Cortex of kidney (tissue), 1 donor: ENCODE measurements at places on chromosomes 13 and 19.

DNA sequence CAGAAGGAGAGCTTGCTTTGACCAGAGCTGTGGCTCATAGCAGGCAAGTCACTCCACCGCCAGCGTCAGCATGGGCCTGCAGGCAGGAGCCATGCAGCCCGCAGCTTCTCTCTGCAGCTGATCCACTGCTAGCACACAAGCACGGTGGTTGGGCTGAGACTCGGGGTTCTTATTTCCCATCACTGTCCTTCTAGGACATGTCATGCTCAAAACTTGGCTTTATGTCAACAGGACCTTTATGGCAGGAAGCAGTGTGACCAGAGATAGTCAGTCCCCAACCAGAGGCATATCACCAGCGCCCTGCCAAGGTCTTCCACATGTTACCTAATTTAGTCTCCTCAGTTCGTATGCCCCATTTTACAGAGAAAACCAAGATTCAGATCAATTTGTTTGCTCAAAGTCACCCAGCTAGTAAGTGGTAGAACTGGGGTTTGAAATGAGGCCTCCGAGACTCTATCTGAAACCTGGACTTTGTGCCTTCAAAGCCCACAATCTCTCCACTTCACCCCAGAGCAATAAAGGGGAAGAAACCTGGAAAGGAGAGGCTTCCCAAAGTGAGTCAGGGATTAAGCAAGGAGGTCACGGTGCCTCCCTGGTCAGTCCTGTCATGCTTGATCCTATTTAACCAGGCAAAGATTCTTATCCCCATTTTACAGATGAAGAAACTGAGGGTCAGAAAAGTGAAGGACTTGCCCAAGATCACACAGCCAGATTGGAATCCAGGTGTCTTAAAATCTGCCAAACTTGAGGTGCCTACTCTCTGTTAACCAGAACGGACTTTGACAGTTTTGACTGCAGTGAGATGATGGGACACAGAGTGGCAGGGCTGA is 5.1 kb downstream of the TMEM272 start:
- no peak for DNase-seq

- DNase-seq = no peak
Measured at GRCh38 chr19:53659292-53659691, 27.5 kb downstream of the DPRX start.

DNA sequence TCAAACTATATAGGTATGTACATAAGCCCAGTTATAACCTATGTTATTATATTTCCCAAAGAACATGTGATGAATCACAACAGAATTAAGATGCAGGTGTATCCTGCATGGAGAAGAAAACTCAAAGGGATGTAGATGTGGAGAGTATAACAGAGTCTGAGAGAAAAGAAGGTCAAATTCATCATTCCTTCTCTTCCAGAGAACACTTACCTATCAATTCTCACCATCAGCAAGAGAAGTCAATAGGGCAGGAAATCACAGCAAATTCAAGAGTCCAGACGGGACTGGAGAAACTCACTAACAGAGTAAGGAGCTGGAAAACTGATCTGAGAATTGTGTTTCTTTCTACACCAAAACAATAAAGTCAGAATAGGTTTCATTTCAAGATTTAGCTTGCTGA is 28.4 kb downstream of the DIAPH3 start:
- DNase-seq = no peak

- DNase-seq = no peak
Measured at GRCh38 chr19:49437231-49437630, 4.1 kb downstream of the SLC17A7 start.

DNA sequence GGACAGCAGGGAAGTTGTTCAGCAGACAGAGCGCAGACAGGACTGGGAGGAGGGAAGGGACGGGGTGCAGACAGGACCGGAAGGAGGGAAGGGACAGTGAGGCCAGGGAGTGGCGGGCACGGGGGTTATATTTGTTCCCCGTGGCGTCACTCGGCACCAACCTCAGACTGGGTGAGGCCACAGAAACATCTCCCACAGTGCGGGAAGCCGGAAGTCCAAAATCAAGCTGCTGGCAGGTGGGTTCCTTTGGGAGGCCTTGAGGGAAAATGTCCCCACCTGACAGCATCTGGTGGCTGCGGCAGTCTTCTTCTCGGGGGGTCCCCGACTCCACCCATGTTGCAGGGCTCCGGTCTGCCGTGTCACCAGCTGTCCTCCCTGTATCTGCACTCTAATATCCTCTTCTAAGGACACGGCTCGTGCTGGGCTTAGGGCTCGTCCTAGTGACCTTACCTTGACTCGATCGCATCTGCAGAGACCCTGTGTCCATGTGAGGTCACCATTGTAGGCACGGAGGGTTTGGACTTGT is 133.0 kb downstream of the STK24 start:
- DNase-seq = no peak

GRCh38 chr13:66689037-66689619 is 541.0 kb downstream of the PCDH9 start:
- DNase-seq = no peak

DNA sequence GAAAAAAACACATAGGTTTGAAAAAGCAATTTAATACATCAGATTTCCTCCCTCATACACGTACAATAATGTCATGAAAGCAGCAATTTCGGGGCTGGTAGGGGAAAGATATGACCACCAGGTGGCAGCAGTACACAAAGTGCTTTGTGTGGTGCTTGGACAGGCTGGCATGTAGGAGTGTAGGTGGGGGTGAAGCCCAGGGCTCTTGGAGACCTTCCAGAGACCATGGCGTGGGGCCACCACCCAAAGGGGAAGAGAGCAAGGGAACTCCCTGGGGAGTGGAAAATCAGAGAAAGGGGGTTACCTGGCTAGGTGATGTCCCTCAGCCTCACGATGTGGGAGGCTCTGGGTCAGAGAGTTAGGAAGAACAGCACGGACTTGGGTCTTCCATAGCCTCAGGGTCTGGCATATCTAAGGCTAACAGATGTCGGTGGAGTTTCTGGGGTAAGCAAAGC is 11.8 kb upstream of the CCNA1 start:
- DNase-seq = no peak

- no peak for DNase-seq
Measured at GRCh38 chr19:18848878-18849661, 17.3 kb downstream of the UPF1 start.

DNA sequence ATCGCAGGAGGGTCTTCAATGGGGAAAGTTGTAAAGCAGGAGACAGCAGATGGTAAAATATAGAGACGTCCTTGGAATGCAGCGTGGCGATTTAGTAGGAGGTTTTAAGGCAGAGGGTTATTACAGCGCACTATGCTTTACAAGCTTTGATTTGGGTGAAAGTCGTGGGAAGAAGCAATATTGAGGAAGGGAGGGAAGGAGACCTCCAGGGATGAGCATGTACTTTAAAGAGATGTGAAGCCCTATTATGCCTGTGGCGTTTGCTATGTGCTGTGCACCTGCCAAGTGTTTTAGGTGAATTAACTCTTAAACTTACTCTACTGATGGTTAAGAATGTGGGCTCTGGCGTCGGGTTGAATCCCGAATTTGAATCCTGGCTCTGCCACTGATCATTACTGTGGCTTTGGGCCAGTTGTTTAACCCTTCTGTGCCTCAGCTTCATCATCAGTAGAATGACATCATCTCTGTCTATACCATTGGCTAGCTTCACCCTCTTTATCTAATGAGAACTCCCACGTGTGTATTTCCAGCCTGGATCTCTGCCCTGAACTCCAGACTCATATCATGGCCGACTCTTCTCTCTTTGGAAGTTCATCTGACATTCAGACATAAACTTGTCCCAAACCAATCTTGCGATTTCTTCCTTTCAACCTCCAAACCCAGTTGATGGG is 583 bp downstream of the CCDC61 start:
- no peak for DNase-seq
